ENCODE measurements at places on chromosomes 4 and X. TPM values are rescaled to one million over a fixed set of nuclear protein-coding genes. Genes with fewer than 3 reads are reported as not detected.

PLK4 gene
- not detected for total RNA-seq

HMX1 gene
- not detected for total RNA-seq

BGN gene
- 1,387 TPM for total RNA-seq

GLOD5 gene
- total RNA-seq = not detected

SMIM10L2A gene
- 0.85 TPM for total RNA-seq

EVC2 gene
- total RNA-seq = 5.7 TPM

KDR gene
- 22.9 TPM for total RNA-seq
